ENCODE measurements at places on chromosomes 13 and 19.
A peak's percentile ranks its signal among the peaks of the same experiment; 100 is the strongest.

- no peak for DNase-seq
These were observed 34.7 kb upstream of the SLITRK6 start for GRCh38 chr13:85833921-85834320.

- no peak for DNase-seq
These were observed 26.4 kb downstream of the ZNF493 start for GRCh38 chr19:21423057-21424041.

DNA sequence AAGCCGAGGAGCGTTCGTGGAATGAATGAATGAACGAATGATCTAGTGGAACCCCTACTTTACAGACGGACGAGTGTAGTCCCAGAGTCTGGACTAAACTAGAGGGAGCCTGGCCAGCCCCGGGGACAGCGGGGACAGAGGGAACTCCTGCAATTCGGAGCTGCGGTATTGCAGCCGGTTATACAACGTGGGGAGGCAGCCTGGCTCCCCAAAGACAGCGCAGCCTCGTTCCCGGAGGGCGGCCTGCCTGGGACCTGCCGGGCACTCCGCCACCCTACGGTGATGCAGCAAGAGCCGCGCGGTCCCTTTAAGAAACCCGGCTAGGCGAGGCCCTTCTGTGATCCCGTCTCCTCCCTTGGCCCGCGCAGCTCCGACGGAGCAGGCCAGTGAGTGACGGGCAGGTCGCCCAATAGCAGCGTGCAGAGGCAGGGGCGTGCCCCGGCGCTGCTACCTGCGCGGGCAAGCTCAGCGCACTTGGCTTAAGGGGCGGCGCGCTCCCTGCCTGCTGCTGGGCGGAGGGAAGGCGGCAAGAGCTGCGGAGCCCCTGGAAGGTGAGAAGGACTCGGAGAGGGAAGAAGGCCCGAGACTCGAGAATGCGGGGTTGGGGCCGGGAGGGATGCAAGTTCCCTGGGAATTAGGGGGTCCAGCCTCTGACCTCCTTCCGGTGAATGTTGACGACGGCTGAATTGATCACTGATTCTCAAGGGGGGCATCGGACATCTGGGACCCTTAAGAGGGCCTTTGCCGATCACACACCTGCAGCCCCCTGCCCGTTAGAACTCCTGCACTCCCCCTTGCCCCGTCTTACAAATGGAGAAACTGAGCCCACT is at the start of gene ABCA7:
Gene ABCA7 (plus strand): TSS at position 462 of the 830 bp plus-strand sequence. CDS start 1,255 bp downstream, outside the sequence.
- DNase-seq, result peak; percentile 99

DNA sequence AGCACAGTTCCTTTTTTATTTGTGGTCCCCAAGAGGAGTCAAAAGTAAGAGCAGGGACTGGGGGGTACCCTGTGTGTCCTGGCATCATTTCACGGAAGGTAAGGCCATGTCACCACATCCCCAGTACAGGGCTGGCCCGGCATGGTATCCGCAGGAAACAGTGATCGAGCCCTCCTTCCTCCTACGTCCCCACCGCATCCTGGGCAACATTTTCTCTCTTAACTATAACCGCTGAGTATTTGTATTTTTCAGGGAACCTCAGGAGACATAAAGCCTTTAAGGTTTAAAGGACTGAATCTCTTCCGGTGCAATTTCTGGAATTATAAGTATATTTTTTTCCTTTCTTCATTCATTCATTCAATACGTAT is 13.6 kb upstream of the LATS2 start:
- no peak for DNase-seq

DNA sequence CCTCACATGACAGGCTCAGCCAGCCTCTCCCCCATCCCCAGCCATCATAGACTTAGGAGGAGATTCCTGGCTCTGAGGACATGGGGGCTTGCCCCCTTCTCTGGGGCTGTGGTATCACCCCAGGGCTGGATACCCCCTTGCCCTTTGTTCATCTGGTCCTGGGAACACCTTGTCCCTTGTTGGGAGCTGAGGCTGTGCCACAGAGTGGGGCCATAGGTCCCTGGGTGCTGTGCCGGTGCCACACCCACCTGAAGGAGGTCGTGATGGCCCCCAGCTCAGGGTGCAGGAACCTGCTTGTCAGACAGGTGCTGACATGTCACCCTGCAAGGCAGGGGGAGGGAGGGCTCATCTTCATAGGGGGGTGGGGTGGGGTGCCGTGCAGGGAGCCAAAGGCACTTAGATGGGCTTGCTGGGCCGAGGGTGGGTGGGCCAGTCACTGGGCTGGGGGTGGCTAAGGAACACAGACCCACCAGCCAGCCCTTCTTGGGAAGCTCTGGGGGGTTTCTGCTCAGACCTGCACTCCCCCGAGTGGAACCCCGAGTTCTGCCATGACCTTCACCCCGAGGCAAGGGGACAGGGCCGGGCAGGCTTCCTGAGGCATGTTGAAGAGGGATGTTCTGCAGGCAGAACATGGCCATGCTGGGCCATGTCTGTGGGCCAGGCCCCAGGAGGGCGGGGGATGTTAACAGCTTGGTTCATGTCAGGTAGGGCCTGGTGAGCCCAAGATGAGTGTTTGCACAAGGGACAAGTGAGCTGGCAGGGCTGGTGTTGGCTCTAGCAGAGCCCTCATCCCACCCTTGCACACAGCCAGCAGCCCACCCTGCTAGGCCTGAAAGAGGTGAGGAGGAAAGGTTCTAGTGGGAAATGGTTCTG is 28.0 kb downstream of the TSSK6 start:
- no peak for DNase-seq

DNA sequence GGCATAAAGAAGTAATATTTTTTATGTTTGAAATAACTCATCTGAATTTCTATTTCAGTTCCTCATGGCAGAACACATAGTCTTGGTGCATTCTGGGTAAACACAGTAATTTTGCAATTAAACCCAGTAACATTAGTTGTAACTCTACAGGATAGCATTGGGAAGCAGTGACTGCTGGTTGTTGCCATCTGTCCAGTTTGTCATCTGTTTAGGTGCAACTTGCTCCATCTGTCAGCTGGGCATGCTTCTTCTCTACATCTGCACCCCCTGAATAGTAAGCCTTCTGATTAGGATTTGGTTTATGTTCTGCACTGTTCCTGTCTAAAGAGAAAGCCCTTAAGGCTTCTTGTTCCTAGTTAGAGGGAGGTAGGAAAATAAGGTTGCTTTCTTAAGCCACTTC is 63.5 kb upstream of the CSNK1A1L start:
- no peak for DNase-seq

DNA sequence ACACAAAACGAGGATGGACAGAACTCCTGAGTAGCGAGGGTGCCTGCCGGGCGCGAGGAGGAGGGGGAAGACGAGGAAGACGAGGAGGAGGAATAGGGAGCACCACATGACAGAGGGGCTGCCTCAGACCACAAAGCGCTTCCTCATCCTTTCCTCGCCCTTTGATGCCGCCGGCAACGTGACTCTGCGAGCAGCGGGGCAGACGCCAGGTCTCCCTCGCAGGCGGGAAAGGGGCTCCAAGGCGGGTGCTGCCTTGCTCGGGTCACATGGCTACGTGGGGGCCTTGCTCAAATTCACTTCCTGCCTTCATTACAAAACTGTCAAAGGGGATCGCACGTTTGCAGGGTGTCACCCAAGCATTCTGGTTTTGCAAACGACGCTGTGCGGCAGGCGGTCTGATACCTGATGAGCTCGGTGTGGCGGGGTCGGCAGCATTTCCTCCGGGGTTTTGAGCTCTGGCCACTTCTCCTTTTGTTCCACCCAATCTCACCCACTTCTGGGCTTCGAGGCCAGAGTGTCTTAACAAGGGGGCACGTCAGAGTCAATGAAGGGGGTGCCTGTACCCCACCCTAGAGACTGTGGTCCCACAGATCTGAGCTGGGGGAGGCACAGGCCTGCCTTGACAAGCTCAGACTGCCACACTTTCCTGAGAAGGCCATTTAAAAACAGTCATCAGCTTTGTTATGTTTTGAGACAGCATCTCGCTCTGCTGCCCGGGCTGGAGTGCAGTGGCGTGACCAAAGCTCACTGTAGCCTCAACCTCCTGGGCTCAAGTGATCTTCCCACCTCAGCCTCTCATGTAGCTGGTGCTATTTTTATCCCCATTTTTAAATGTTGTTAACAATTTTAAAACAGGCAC is 14.9 kb downstream of the MAP2K2 start:
- DNase-seq, result peak; percentile 39

GRCh38 chr19:44026622-44027021 is 1.4 kb downstream of the ZNF222 start:
- DNase-seq, result no peak

DNA sequence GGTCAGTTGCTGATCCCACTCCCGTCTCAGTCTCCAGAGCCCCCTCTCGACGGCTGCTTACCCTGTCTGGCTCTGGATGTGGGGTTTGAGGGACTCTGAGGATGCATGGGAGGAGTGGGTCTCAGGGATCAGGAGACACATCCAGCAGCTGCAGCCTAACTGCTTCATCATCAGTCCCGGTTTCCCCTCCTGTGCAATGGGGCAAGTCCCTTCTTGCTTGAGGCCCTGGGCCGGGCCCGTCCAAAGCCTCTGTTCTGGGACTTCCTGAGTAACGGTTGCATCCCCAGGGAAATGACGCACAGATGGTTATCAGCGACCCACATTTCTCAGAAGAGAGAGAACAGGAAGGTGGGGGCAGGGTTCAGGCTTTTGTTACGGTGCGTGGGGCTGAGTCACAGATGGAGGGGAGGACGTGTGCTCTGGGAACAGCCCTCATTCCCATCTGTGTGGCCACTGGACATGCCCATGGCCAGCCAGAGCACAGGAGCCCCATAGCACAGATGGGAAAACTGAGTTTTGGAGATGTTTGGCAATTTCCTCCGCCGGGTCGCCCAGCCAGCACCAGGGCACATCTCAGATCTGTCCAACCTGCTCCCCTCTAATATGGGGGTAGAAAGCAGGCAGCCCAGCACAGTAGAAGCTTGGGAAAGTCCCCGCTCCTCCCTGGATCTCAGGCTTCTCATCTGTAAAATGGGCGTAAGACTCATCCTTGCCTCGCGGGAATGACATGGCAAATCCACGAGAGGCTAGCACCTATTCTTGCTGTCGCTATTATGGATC is 19.3 kb downstream of the GNA15 start:
- peak; percentile 94 for DNase-seq

GRCh38 chr19:49601482-49602038 is 10.6 kb downstream of the PRR12 start:
- no peak for DNase-seq

- DNase-seq, result no peak
These were observed 74.4 kb downstream of the SLITRK6 start for GRCh38 chr13:85724546-85725432.

- peak; percentile 47 for DNase-seq
These were observed 52.6 kb upstream of the URAD start for GRCh38 chr13:28041031-28041461.

- peak; percentile 82 for DNase-seq
These were observed 31.6 kb downstream of the CCNE1 start for GRCh38 chr19:29843180-29844051.

DNA sequence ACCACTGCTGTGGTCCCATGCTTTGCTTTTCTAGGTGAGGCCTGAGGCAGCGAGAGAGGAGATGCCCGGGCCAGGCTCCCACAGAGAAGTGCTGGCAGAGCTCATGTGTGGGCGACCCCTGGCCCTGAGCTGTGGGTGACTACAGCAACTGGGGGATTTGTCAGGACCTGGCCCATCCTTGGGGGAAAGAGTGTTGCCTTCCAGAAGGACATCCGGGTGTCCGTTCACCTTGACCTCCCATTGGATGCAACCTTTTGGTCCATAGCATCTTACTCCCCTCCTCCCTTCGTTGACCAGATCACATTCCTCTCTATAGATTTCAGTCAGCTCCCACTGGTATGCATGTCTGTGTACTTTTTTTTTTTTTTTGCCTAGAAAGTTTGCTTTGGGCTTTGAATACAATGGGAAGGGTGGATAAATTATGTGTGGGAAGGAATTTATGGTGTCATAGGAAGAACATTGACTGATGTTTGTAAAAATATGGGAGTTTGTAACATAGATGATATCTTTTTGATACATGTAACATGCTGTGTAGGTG is 84.2 kb upstream of the RNF113B start:
- DNase-seq, result no peak

DNA sequence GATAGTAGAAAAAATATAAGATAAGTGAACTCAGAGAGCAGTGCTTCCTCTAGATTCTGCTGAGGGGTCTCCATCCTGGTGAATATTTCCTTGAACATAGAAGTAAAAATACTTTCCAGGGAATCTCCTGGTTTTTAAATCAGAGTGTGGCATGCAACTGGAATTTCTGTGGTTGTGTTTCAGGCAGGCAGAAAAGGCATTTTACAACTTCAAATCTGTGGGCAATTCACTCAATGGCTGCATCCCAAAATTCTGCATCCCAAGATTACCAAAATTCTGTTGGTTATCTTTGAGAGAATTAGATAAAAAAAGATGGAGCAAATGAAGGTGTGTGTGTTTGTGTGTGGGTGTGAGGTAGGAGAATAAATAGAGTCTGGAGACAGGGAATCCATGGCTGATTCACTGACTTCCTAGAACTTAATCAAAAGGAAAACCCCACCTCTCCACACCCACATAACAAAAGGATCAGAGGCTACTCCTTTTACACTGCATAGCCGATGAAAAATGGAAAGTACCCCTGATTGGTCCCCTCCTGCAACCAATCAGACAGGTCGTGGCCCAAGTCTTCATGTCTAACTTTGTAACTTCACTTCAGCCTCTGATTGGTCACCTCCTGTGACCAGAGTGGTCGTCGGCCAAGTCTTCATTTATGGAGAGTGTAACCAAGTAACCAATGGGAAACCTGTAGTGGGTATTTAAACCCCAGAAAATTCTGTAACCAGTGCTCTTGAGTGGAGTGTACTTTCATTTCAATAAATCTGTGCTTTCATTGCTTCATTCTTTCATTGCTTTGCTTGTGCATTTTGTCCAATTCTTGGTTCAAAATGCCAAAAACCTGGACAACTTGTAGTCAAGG is 112.8 kb downstream of the DLEU7 start:
- DNase-seq, result no peak

DNA sequence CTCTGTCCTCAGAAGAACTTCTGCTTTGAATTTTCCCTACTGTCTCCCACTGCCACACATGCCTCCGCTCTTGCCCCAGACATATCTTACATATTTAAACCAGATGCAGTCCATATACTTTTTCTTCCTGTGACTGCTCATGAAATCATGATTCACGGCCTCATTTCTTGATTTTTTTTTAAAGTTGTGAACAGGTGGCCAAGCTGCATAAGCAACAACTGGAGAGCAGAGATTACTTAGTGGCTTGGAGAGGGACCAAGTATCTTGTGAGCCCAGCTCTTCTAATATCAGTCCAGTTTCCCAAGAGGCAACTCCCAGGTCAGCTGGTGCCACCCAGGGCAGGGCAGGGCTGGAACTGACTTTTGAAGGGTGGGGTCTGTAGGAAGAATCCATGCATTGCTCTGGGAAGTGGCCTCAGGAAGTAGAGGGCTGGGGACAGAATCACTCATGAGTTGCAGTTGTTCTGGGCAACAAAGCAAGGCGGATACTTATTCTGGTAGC is 152.4 kb downstream of the LMO7 start:
- peak; percentile 62 for DNase-seq

GRCh38 chr19:40791349-40791748 is 7.6 kb upstream of the EGLN2 start:
- DNase-seq, result no peak

- DNase-seq, result no peak
These were observed 855.9 kb upstream of the KLHL1 start for GRCh38 chr13:70964124-70964523.

- no peak for DNase-seq
These were observed 89.2 kb upstream of the ARGLU1 start for GRCh38 chr13:106657104-106657503.

- peak; percentile 80 for DNase-seq
These were observed 77.0 kb downstream of the LRRC63 start for GRCh38 chr13:46288570-46289259.
